ENCODE measurements at places on chromosomes 13 and 19. TPM values are rescaled to one million over a fixed set of nuclear protein-coding genes. Genes with fewer than 3 reads are reported as not detected.

GRCh38 chr13:66826398-66826797 is 403.7 kb downstream of the PCDH9 start:
- DNase-seq = no peak

DNA sequence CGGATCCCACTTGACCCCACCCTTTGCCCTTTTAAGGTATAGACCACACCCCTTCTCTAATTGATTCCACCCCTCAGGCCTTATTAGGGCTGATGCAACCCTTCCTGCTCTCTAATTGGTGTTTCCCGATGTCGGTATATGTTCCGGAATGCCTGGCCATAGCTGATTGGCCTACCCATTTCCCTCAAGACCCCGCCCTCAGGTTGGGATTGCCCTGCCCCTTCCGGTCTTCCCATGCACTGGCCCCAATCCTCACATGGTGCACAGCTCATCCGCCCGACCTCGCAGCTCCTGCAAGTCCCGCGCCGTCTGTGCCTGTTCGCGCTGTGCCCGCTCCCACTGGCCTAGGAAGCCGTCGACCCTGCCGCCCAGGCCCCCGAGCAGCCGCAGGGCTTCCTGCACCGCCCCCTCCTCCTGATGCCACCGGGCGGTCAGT is 18.1 kb downstream of the TSKS start:
- DNase-seq = no peak

- no peak for DNase-seq
Observed at GRCh38 chr13:34216256-34216655, 398.3 kb downstream of the RFC3 start.

The KDELR1 gene
- 242 TPM for polyA plus RNA-seq
